ENCODE measurements at places on chromosomes 1 and 21. TPM values are rescaled to one million over a fixed set of nuclear protein-coding genes. Genes with fewer than 3 reads are reported as not detected.

The IGSF21 gene
- 7.0 TPM for total RNA-seq

The IL22RA1 gene
- 11.6 TPM for total RNA-seq

The INAVA gene
- 152 TPM for total RNA-seq

The NEGR1 gene
- total RNA-seq, result 26.9 TPM

The USH2A gene
- total RNA-seq, result 0.03 TPM

The GJA9 gene
- total RNA-seq, result 0.26 TPM

The DHRS3 gene
- total RNA-seq, result 168 TPM

The PTAFR gene
- 9.8 TPM for total RNA-seq

The YARS1 gene
- 28.5 TPM for total RNA-seq

The DCST1 gene
- total RNA-seq, result not detected

The OR2M3 gene
- not detected for total RNA-seq
